ENCODE measurements at places on chromosomes 13 and 19. TPM values are rescaled to one million over a fixed set of nuclear protein-coding genes. Genes with fewer than 3 reads are reported as not detected.

- H3K27me3 ChIP-seq: no peaks in the 10 kb centered on the region
- no peak for DNase-seq
- H3K4me3 ChIP-seq: no peak overlapping the region
- H3K27ac ChIP-seq: peak overlapping the region; percentile 39
- H3K4me1 ChIP-seq: peaks cover 12% of the 10 kb centered on the region
Observed at GRCh38 chr19:6743714-6744380, 4.4 kb downstream of the TRIP10 start.

GRCh38 chr13:35851881-35852280 is 279.3 kb downstream of the DCLK1 start:
- H3K4me3 ChIP-seq: no peak overlapping the region
- H3K36me3 ChIP-seq: no peaks in the 10 kb centered on the region
- H3K27me3 ChIP-seq: no peaks in the 10 kb centered on the region

GRCh38 chr13:49097374-49097773 is 121.7 kb downstream of the FNDC3A start:
- no peaks in the 10 kb centered on the region for H3K36me3 ChIP-seq
- DNase-seq: no peak

- H3K4me1 ChIP-seq: peaks cover 36% of the 10 kb centered on the region
- peak; percentile 80 for DNase-seq
- no peaks in the 10 kb centered on the region for H3K36me3 ChIP-seq
- H3K27ac ChIP-seq: no peak overlapping the region
- peak overlapping the region; percentile 82 for H3K4me3 ChIP-seq
Observed at GRCh38 chr13:110138010-110138699, 168.8 kb downstream of the COL4A1 start.

DNA sequence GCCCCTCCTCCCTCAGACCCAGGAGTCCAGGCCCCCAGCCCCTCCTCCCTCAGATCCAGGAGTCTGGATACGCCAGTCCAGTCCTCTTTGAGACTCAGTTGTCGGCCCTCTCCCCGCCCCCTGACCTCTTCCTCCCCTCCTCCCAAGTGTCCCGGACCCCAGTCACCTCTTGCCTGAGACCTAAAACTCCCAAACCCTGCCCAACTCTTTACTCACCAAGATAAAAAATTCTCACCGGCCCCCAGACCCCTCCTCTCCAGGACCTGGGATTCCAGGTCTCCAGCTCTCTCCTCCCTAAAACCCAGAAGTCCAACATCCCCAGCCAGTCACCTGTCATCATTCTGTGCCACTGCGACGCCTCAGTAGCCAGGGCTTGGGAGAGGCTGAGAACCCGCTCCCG is 1.4 kb upstream of the HSD17B14 start:
- peak overlapping the region; percentile 91 for H3K27ac ChIP-seq
- H3K36me3 ChIP-seq: no peaks in the 10 kb centered on the region
- peak overlapping the region; percentile 61 for H3K4me3 ChIP-seq
- no peaks in the 10 kb centered on the region for H3K27me3 ChIP-seq
- peaks cover 3% of the 10 kb centered on the region for H3K4me1 ChIP-seq
- peak; percentile 59 for DNase-seq

IFNL1 gene
- not detected for total RNA-seq

FUT2 gene
- 5.6 TPM for total RNA-seq

Measured in GM23338 (cell line).